ENCODE measurements at places on chromosomes 11 and 22.

DNA sequence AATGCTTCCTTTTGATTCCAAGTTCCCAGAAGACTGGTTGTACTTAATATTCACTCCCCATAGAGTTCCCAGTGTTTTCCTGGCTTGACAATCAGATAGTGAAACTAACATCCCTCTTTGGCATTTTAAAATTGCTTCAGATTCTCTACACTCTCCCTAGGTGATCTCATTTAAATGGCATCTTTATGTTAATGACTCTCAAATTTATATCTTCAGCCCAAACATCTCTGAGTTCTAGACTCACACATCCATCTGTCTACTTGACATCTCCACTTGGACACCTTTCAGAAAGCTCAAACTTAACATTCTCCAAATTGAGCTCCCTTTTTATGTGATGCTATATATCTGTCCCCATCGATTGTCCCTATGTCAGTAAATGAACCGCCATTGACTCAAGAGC lies 232.0 kb downstream of the NTM start:
- no peak for DNase-seq

GRCh38 chr22:32877196-32877595 lies 75.7 kb downstream of the TIMP3 start:
- DNase-seq, result no peak

GRCh38 chr11:7759010-7759409 lies 37.7 kb downstream of the OR5P2 start:
- DNase-seq, result no peak

GRCh38 chr11:128731041-128731663 lies 37.3 kb downstream of the FLI1 start:
- DNase-seq, result no peak

- no peak for DNase-seq
Measured at GRCh38 chr11:117670443-117670842, 126.6 kb downstream of the DSCAML1 start.
